ENCODE measurements at places on chromosomes 7 and 10.

GRCh38 chr10:33391611-33392465 lies 57.4 kb upstream of the NRP1 start:
- DNase-seq: no peak

DNA sequence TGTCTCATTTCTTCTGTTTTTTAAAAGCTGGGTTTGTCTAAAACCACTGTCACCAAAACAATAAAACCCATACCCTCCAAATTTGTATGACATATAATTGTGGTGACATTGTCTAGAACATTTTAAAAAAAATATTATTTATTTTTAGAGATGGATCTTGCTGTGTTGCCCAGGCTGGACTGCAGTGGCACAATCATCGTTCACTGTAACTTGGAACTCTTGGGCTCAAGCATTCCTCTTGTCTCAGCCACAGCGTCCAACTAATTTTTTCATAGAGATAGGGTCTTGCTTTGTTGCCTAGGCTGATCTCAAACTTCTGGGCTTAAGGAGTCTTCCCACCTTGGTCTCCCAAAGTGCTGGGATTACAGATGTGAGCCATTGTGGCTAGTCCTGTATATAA lies 116.5 kb downstream of the CCNY start:
- DNase-seq: no peak

DNA sequence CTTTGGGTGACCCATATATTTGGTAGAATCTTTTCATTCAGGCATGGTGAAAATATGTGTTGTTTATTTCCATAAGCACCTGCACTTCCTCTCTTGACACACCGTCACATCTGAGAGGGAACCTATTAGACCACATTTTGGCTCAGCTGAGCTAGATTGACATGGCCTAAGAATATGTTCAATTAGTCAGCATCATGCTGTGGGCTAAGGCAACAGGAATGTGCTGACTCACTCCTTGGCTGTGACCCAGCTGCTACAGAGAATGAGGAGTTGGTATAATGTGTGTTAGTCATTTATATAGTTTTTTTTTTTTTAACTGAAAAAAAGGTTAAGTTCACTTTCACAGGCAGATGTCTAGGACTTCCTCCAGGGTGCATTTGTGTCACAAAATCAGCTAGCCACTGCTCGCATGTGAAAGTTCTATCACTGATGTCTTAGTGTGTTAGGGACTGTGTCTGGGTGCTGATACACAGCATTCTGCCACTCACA lies 180.6 kb downstream of the SEMA3E start:
- peak; percentile 66 for DNase-seq

- DNase-seq: peak; percentile 3
Measured at GRCh38 chr10:111756217-111757061, 427.1 kb downstream of the GPAM start.

DNA sequence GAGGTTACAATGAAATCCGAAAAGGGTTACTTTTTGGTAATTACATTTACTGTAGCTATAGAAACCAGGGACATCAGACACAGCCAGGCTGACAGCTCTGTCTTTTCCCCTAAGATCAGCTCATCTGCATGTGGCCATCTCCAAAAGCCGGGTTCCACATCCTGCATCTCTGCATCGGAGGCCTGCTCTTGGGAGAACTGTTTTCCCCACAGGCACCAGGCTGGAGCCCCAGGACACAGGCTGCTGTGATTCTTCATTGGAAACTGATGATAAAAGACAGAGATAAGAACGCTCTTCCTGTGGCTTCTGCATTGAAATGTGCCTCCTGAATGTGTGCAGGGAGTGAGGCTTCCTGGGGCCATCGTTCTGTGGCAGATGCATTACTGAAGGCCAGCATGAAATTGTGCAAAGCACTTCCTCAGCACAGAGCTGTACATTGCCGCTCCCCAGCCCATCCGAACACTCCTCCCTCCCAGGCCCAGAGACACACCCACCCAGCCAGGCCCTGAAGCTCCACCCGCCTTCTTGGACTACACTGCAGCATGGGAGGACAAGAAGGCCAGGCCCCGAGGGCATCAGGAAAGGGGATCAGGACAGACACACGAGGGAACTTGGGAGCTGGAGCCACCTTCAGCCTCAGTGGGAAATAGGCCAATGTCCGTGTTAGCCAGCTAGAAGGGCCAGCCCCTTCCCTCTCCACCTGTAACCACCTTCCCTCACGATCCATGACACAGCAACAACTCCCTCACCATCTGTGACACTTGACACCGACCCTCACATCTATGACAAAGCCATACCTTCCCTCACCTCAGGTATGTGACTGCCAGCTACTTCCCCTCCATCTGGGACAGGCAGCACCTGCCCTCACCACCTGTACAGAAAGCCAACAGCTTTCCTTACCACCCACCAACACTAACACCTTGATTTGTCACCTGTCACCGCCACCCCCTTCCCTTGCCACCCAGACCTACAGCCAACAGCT lies 113.2 kb downstream of the GRID1 start:
- no peak for DNase-seq

- DNase-seq: no peak
Measured at GRCh38 chr10:29257106-29257783, 31.6 kb upstream of the LYZL1 start.

GRCh38 chr7:149467321-149467859 lies 6.5 kb upstream of the ZNF777 start:
- no peak for DNase-seq

GRCh38 chr10:27448921-27449320 lies 55.2 kb upstream of the RAB18 start:
- no peak for DNase-seq

DNA sequence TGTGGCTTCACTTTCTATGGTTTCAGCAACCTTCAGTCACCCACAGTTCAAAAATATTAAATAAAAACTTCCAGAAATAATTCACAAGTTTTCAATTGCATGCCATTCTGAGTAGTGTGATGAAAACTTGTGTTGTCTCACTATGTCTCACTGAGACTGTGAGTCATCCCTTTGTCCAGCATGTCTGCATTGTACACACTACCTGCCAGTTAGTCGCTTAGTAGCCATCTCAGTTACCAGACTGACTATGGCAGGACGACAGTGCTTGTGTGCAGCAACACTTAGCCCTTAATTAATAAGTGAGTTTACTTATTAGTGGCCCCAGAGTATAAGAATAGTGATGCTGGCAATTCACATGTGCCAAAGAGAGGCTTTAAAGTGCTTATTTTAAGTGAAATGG lies 22.5 kb downstream of the CCDC186 start:
- no peak for DNase-seq

DNA sequence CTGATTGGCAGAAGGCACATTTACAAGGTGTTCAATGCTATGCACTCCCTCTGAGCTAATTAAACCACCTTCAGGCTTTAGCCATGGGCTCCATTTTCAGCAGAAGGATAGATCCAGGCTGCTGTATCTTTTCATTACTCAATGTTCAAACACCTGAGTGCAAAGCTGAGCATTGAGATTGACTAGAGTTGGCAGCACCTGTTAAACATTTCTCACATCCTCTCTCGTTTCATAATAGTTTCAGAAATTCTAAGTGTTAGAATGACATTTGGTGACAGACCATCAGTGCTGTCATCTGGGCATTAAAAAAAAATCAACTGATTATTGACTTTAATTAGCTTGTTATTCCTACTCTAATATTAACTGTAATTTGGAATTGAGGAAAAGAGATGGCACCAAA lies 187.1 kb upstream of the SEMA3E start:
- DNase-seq: no peak

DNA sequence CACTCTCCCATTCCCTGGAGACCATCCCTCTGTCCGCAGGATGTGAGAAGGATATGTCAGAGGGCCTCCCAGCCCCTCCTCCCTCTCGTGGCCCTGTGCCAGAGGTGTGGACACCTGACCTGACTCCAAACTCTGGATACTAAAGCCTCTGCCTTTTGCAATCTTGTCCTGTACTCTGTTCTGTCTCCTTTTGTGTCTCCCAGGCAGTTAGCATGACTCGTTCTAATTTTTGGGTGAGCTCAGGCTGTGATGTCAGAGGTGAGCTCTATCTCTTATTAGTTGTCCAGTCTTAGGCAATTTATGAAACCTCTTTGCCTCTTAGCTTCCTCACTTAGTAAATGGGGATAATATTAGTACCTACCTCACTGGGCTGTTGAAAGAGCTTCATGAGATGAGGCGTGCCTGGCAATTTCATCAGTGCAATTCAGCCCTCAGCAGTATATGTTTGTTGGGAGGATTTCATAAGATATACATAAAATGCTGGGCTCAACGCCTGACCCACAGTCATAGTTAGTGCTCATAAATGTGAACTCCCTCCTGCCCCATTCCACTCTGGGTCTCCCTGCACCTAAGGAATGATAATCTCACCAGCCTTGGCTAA lies 10.9 kb downstream of the MARVELD1 start:
- no peak for DNase-seq

DNA sequence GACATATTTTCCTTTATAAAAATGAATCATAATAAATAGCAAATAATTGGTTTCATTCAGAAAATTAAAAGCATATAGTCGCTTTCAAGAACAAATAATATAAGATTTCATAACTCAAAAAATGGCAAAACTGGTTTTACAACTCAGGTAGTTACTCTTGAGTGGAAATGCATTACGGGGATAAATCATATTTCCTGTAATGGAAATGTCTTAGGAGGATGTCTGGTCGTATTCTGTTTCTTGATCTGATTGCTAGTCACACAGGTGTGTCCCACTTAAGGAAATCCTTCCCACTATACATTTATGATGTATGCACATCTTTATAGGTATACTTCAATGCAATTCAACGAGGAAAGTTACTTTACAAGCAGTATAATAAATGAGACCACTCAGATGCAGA lies 20.7 kb downstream of the NRAP start:
- DNase-seq: no peak

DNA sequence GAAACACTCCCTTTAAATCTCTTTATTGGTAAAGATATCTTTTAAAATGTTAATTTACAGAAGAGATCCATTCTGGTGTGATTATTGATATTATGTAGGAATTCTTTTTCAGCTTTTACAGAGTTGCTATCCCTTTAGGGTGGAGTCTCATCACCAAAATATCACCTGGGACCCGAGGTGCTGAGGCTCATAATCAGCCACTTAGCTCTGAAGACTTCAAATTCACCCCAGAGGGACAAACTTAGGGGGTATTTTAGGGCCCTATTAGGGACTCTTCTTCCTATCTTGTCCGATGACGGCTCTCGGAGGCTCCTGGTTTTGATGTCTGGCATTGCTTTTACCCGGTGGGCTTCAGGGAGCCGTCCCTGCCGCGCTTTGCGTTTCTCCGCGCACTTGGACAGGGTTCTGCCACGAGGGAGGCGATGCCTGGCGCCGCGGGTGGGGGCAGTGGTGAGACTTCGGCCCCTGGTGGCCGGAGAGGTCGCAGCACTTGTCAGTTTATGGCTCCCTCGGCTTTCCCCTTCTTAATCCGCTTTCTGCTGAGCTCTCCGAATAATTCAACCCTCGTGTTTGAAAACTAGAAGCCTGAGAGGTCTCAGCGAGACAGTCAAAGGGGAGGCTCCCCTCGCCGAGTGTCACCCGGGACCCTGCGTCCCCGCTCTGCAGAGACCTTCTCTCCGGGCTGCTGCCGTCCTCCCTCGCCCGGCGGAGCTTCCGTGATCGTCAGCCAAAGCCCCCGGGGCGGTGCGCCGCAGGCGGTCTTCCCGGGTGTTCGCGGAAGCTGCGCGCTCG lies 27.8 kb downstream of the RBM20 start:
- DNase-seq: peak; percentile 5

DNA sequence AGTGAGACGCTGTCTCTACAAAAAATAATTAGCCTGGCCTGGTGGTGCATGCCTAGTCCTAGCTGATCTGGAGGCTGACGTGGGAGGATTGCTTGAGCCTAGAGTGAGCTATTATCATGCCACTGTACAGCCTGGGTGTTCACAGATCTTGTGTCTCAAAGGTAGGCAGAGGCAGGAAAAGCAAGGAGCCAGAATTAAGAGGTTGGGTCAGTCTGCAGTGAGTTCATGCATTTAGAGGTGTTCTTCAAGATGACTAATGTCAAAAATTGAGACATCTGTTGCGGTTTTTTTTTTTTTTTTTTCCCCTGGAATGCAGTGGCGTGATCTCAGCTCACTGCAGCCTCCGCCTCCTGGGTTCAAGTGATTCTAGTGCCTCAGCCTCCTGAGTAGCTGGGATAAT lies 5.4 kb downstream of the PPIA start:
- DNase-seq: no peak

DNA sequence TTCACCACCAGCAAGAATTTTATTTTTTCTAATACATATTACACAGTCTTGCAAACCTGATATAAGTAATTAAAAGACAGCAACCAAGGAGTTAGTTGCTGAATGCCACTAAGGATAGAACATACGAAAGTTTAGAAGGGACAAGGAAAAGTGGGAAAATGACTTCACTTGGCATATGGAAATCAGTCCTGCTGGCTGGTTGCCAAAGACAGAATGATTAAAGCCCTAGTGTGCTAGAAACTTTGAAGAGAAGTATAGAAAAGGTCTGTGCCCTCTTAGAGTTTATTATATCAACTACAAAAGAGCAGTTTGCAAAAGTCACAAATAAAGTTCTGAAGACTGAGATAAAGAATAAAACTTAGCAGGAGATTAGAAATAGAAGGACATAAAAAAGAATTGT lies 5.8 kb upstream of the YAE1 start:
- no peak for DNase-seq

DNA sequence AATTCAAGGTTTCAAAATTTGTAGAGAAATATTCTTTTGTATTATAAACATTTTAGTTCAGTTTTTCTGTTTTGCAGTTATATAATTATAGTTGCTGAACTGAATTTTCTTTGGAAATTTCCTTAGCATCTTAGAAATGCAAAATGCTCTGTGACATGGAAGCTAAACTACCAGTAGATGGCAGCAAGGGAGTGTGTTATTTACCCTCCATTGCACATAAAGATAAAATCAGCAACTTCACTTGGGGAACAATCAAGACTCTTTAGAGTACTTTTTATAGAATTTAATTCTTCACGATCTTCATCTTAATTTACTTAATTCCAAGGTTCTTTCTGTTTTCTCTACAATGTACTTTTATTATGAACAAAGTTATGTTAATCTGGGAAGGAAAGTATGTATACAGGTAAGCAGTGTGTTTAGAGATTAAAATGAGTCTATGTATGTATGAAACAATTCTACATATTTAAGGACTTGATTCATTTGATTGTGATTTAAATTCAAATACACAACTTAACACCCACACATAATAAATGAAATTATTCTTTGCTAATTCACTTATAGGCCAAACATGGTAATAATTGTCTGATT lies 404.2 kb downstream of the THSD7A start:
- DNase-seq: peak; percentile 62

- no peak for DNase-seq
Measured at GRCh38 chr7:122383934-122384333, 79.4 kb upstream of the FEZF1 start.

Measured in NCI-H1694 treated with DMSO at 0.1 percent for 48 hours (cell line).